Muscle of back (tissue), 13 donors: ENCODE measurements at places on chromosomes 5 and 9. TPM values are rescaled to one million over a fixed set of nuclear protein-coding genes. Genes with fewer than 3 reads are reported as not detected.

Gene CREBRF
- 8.0 TPM for polyA plus RNA-seq

Gene GADD45G
- 9.8 TPM for polyA plus RNA-seq

Gene FBN2
- polyA plus RNA-seq: 66.9 TPM

Gene TAF11L5
- polyA plus RNA-seq: not detected

Gene SPOCK1
- 10.3 TPM for polyA plus RNA-seq

Gene TMOD1
- 102 TPM for polyA plus RNA-seq

Gene AK8
- 0.32 TPM for polyA plus RNA-seq

Gene ARL15
- 25.1 TPM for polyA plus RNA-seq

Gene LCN15
- polyA plus RNA-seq: 0.36 TPM

Gene KCNT1
- 13.6 TPM for polyA plus RNA-seq

Gene EPB41L4A
- polyA plus RNA-seq: 10.4 TPM

Gene SLC25A48
- polyA plus RNA-seq: 0.62 TPM

Gene PALM2AKAP2
- 21.4 TPM for polyA plus RNA-seq

Gene JAKMIP2
- 2.7 TPM for polyA plus RNA-seq

Gene TMEM174
- not detected for polyA plus RNA-seq

Gene CTXN3
- polyA plus RNA-seq: 1.2 TPM

Gene GFI1B
- 0.60 TPM for polyA plus RNA-seq

Gene HK3
- polyA plus RNA-seq: 1.5 TPM

Gene NXNL2
- polyA plus RNA-seq: 0.23 TPM

Gene FANCG
- 24.3 TPM for polyA plus RNA-seq

Gene TNFSF8
- 1.2 TPM for polyA plus RNA-seq

Gene DOCK2
- 4.2 TPM for polyA plus RNA-seq

Gene FOXD4
- 1.2 TPM for polyA plus RNA-seq

Gene CCL27
- polyA plus RNA-seq: 0.88 TPM

Gene HTR4
- not detected for polyA plus RNA-seq
